NCI-H2081 treated with DMSO at 0.1 percent for 48 hours (cell line): ENCODE measurements at places on chromosomes 1 and 21.
A peak's percentile ranks its signal among the peaks of the same experiment; 100 is the strongest.

- DNase-seq = no peak
Measured at GRCh38 chr21:36478207-36478701, 1.7 kb downstream of the CLDN14 start.

GRCh38 chr1:53258216-53258615, 19.9 kb upstream of the MAGOH start:
- no peak for DNase-seq

- no peak for DNase-seq
Measured at GRCh38 chr1:54812801-54813484, 11.8 kb upstream of the TTC22 start.

GRCh38 chr21:25960402-25960801, 210.2 kb downstream of the APP start:
- DNase-seq = no peak

DNA sequence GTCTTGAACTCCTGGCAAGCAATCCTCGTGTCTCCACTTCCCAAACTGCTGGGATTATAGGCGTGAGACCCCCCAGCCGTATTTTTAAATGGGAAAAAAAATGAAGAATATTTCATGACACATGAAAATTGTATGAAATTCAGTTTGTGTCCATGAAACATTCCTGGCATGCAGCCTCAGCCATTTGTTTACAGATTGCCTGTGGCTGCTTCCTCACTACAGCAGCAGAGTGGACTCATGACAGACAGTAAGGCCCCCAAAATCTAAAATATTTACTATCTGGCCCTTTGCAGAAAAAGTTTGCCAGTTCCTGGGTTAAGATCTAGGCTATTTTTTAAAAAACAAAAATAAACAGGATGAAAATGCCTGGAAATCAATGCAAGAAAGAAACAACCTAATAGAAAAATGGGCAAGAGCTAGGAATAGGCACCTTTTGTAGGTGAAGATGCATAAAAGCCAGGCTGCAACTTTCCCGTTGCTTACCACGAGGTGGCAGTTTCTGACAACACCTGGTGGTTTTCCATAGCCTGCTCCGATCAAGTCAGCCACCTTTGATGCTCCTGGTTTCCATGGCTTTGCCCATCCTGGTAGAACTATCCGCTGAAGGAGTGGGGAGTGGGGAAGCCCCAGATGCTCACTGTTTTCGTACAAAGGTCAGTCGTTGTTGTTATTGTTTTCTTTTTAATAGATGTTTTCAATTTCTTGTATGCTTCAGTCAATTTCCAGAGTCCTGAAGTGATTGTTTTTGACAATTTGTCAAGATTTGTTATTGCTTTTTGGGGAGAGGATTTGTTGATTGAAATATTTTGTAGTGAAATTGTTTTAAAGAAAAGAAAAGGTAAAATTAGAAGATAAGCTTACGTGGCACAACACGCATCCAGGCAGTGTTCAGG, 24.3 kb downstream of the UBE2Q1 start:
- DNase-seq = peak; percentile 50

- no peak for DNase-seq
Measured at GRCh38 chr1:111161843-111162487, 21.9 kb downstream of the CEPT1 start.

DNA sequence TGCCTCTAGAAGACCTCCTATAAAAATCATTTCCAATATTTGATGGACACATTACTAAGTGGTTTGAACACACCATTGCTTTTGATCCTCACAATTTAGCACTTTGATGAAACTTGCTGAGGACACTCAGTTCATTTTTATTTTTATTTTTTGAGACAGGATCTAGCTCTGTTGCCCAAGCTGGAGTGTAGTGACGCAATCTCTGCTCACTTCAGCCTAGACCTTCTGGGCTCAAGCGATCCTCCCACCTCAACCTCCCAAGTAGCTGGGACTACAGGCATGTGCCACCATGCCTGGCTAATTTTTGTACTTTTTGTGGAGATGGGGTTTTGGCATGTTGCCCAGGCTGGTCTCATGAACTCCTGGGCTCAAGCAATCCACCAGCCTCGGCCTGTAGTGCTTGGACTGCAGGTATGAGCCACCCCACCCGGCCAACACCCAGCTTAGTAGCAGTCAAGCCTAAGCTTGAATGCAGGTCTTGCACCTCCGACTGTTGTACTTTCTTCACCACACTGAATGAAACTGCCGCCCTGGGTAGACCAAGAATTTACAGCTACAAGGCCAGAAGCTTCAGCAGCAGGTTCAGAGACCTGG, 24.8 kb upstream of the ATP2B4 start:
- no peak for DNase-seq
